Stimulated activated CD4-positive, alpha-beta T cell treated with anti-CD3 and anti-CD28 coated beads, Interleukin-1b, Interleukin-23, amount 100 ng/mL, for 4 hours (primary cell): ENCODE measurements at places on chromosomes 5 and 9.
A peak's percentile ranks its signal among the peaks of the same experiment; 100 is the strongest.

- no peak for DNase-seq
Observed at GRCh38 chr5:80934751-80935150, 25.4 kb upstream of the RASGRF2 start.

GRCh38 chr5:76482984-76483383 lies 79.9 kb downstream of the IQGAP2 start:
- no peak for DNase-seq

DNA sequence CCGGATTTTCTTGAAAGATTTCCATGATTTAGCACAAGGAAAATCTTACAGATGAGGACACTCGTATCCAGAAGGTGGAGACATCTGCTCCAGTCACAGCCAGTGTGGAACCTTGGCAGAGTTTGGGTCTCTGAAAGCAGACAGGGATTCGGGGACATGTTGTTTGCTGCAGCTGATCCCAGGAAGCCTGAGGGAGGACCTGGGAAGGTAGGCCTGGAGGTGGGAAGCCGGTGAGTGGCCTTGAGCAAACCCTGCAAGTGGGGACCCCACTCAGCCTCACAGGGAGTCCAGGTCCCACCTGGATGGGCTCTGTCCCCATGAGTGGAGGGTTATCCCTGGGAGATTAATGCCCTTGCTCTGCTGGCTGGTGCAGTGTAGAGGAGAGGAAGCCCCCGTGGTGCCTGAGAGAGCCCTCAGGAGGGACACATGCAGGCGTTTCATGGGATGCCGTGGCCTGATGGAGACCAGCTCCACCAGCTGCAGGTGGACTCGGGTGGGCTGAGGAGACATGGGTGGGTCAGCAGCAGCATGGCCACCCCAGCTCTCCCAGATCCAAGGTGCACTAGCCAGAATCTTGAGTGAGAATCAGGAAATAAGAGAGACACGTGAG lies 7.8 kb downstream of the MRPS2 start:
- DNase-seq: no peak

- DNase-seq: no peak
Observed at GRCh38 chr5:144742361-144742760, 571.7 kb downstream of the KCTD16 start.

DNA sequence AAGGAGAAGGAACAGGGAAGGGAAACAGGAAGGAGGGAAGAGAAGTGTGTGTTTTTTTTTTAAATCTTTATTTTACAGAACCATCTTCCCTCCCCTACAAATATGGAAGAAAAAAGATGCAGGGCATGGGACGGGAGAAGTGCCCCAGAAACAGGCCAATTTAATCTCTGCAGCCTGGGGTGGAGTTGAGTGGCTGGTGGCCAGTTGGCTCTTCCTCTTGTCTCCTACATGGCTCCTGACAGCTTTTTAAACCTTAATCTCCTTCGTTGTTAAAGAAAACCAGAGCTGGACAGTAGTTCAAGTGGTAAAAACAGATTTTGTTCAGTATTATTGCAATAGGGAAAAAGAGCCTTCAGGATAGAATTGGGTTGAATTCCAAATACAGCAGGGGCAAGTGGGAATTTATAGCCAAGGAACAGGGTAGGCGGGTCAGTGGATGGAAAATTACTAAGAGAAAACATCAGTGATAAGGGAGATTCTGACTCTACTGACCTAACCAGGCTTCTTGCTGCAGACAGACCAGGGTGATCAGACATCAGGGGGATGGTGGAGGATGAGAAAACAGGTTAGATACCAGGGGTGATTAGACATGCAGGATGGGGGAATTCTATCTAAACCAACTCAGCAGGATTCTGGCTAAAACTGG lies 125.1 kb upstream of the CLINT1 start:
- no peak for DNase-seq

GRCh38 chr5:159412284-159413046 lies 82.2 kb upstream of the IL12B start:
- DNase-seq: peak; percentile 13

DNA sequence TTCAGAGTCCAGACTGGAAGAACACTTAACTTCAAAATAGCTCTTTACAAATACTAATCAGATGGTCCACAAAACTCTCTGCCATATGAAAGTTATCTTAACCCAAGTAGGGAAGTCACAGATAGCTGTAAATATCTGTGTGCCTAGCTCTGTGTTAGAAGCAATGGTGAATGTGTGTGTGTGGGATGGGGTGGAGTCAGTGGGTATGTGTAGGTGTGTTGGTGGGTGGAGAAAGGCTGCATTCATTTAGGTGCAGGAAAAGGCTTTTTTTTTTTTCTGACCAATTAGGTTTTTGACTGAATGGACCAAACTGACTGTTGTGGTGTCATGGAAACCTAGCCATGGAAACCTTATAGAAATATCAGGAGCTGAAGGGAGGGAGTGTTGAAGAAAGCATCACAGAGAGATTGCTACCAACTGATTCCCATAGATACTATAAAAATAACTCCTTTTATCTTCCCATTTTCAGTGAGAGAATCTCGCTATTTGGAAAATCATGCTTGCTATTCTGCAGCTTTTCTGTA lies 156.2 kb upstream of the NR3C1 start:
- no peak for DNase-seq

DNA sequence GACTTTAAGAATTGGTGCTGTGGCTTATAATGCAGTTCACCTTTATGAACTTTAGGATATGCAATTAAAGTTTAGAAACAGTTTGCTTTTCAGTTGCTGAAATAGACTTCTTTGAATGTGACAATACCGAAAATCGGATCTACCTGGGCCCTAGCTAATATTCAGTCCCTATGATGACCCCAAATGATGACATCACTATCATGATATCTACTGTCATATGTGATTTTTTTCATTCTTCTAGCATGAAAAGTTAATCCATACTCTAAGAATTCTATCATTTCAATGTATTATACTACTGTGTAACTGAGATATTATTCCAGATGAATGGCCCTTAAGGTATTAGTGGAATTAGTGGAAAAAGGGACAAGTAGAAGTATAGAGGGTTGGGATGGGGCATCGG lies 487.2 kb upstream of the TUSC1 start:
- DNase-seq: no peak

DNA sequence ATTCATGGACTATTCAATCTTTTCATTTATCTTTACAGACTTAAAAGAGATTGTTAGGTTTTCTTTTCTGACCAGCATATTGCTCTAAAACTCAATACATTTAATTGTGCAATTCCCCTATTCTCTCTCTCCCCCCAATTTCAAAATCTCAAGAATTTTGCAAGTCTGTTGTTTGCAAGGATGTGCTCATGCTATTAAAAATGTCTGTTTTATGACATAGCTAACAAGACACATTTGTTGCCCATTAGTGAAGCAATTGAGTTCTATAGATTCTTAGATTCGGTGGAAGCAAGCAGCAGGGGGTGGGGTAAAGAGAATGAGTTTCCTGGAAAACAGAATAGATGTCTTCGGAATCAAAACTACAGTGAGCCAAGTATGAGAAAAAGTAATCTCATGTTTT lies 8.5 kb upstream of the CSNK1A1 start:
- no peak for DNase-seq
